Stimulated activated CD8-positive, alpha-beta memory T cell treated with anti-CD3 and anti-CD28 coated beads, Interleukin-2, amount 100 ng/mL, for 1 hour (primary cell): ENCODE measurements at places on chromosomes 2 and 18.

DNA sequence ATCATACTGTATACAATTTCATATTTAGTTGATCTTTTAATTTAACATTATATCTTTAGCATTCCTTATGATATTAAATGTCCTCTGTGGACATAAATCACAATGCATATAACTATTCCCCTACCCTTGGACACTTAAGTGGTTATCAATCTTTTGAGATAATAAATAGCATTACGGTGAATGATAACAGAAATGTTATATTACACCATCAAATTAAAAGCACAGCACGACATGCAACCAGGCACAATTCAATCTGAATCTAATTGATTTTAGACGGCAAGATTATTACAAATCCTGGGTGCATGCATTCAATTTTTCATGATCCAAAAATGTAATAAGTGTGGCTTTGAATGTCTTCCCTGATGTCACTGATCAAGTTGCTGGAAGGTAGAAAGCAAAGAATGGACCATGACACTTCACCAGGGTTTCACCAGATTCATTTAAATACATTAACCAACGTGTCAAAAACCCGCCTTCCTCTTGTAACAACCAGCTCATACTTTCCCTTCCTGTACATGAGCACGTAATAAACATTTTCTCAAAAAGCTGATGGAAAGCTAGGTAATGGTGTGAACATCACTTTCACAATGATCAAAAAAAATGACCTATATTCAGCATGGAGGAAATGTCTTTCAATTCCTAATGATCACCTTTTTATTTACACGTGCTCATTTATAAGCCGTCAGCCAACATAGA lies 513.7 kb upstream of the ID2 start:
- no peak for DNase-seq

DNA sequence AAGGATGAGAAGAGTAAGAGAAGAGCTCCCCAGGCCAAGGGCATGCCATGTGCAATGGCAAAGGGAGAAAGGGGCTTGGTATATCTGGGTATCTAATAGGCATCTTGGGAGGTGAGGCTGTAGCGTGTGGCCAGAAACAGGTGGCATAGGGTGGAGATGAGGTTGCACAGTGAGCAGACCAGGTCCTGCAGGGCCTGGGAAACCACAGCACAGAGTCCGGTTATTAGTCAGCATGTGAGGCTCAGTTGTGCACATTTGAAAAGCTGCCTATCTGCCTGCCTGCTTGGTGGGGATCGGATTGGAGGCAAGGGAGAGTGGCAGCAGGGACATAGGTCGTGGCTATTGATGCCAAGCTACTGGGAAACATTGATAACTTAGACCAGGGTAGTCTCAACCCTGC lies 190.6 kb downstream of the TPGS2 start:
- DNase-seq, result no peak

GRCh38 chr18:5998907-5999306 lies 103.6 kb upstream of the TMEM200C start:
- no peak for DNase-seq

GRCh38 chr2:97715951-97716694 lies 2.7 kb downstream of the ZAP70 start:
- no peak for DNase-seq

GRCh38 chr2:11827547-11827946 lies 81.1 kb downstream of the LPIN1 start:
- no peak for DNase-seq
